ENCODE measurements at places on chromosomes 4 and X.

GRCh38 chrX:68665502-68665901 lies 18.0 kb downstream of the STARD8 start:
- DNase-seq: peak; percentile 32

- DNase-seq: no peak
These were observed 102.1 kb upstream of the LNX1 start for GRCh38 chr4:53693408-53693807.

DNA sequence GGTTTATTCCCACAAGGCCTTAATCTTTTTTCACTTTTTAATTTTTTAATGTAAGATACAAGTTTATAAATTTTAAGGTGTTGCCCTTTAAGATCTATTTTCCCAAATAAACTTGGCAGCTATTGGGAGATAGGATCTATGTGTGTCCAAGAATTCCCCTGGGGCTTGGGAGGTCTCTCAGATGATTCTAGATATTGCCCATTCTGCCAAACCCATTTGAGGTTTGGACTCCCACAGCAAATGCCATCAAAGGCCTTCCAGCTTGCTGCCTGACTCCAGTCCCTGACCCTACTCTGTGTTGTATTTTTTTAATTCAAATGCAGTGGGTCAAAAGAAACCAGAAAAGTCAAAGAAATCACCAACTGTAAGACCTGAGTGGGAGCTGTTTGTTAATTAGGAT lies 120.0 kb upstream of the CHRDL1 start:
- DNase-seq: no peak

- no peak for DNase-seq
These were observed 1161.4 kb upstream of the PCDH7 start for GRCh38 chr4:29558789-29559188.

- no peak for DNase-seq
These were observed 130.6 kb upstream of the STX18 start for GRCh38 chr4:4672402-4672801.

DNA sequence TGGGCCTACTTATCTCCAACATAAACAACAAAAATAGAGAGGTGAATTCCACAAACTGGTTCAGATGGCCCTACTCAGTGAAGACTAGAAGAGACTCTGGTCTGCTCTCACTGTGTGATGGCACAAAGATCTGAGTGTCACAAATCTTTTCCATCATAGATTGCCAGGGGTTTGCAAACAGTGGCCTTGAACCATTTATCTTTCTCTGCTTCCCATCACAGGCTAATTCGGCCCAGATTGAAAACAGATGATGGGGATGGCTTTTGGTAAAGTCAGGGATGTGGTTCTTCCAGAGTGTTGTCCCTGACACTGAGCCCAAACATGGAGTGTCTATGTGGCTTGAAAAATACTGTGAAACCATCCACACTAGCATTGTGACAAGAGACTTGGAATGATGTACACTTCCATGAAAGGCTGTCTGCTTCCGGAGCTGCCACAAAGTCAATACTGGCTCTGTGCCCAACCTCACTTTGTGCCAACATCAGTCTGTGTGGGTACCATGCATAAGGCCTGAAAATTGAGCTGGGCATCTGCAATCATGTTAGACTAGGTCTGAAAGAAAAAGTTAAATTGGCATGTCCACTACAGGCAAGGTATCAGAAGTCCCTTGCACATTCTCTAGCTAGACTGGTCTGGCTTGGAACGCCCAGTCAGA lies 25.2 kb upstream of the PLAC1 start:
- DNase-seq: no peak

DNA sequence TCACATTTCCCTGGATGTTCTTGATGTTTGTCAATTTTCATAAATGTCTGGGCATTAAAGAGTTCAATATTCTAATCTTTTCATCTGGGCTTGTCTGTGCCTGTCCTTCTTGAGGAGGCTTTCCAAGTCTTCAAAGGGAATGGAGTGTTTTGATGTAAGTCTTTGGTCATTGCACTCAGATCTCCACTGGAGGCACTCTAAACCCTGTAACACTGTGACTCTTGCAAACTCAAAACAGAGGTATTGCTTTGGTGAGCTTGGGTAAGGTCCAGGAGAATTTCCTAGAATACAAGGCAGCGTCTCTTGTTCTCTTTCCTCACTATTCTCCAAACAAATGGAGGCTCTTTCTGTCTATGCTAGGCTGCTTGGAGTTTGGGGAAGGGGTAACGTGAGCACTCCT lies 1118.1 kb upstream of the PABPC4L start:
- DNase-seq: no peak

- no peak for DNase-seq
These were observed 28.7 kb downstream of the C4orf50 start for GRCh38 chr4:5989236-5990225.
